ENCODE measurements at places on chromosomes 12 and 14.
A peak's percentile ranks its signal among the peaks of the same experiment; 100 is the strongest.

DNA sequence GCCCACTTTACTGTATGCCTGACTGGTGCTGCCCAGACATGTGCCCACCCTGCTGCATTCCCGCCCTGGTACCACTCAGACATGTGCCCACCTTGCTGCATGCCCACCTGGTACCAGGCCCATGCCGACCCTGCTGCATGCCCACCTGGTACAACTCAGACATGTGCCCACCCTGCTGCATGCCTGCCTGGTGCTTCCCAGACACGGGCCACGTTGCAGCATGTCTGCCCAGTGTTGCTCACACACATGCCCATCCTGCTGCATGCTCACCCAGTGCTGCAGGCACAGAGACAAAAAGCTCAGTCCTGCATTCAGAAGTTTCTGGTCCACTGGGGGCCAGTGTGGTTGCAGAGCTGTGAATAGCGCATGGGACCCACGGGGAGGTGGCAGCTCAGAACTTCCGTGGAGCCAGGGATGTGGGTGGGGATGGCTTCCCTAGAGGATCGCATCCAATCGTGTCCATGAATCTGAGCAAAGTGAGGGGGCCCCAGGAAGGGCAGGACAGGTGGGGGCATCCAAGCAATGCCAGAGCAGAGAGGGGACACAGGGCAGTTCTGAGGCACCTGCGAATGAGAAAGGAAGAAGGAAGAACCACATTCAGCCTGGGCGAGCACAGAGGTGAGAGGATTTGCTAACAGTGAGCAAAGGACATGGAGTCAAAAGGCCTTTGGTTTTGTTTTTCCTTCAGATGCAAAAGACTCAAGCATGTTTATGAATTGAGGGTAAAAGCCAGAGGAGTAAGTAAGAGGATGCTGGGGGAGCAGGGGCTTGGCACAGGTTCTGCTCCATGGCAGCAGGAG is 175.9 kb upstream of the C14orf180 start:
- no peak for DNase-seq

GRCh38 chr12:12927211-12928079 is 24.5 kb downstream of the GPRC5D start:
- no peak for DNase-seq

- peak; percentile 51 for DNase-seq
Measured at GRCh38 chr14:39946807-39947206, 514.6 kb upstream of the FBXO33 start.

GRCh38 chr12:48331399-48331798 is 19.3 kb downstream of the ZNF641 start:
- DNase-seq, result no peak

DNA sequence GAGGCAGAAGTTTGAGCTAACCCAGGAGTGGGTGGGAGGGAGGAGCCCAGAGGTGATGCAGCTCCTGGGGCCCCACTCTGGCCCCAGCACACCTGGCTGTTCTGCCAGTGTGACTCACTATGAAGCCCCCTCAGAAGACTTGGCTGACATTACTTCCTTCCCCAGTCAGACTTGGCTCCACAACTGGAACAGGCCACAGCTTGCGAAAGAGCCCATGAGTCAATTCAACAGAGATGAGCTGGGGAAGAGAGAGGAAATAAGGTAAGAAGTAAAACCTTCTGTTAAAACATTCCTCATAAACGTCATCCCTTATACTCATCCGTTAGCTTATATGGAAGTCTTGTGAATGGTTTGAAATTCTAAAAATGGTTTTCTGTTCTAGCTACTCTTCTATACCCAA is 245.9 kb downstream of the ADAMTS20 start:
- peak; percentile 75 for DNase-seq

- DNase-seq, result no peak
Measured at GRCh38 chr12:124254126-124254525, 40.8 kb upstream of the RFLNA start.

- DNase-seq, result no peak
Measured at GRCh38 chr14:94376976-94377865, 11.2 kb downstream of the SERPINA1 start.

DNA sequence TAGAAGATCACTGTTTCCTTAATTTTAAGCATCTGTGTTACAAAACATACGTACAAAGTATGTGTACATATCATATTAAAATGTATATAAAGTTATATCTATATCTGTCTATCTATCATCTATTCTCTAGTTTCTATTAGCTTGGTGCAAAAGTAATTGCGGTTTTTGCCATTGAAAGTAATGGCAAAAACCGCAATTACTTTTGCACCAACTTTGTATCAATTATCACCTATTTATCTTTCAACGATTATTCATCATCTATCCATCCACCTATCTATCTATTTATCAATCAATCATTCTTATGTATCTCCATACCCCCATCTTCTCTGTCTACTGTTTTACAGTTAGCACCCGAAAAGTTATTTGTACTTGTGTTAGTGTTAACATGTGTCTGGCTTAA is 447.6 kb downstream of the NRXN3 start:
- no peak for DNase-seq

GRCh38 chr12:132026061-132026795 is 76.5 kb downstream of the EP400 start:
- DNase-seq, result no peak

DNA sequence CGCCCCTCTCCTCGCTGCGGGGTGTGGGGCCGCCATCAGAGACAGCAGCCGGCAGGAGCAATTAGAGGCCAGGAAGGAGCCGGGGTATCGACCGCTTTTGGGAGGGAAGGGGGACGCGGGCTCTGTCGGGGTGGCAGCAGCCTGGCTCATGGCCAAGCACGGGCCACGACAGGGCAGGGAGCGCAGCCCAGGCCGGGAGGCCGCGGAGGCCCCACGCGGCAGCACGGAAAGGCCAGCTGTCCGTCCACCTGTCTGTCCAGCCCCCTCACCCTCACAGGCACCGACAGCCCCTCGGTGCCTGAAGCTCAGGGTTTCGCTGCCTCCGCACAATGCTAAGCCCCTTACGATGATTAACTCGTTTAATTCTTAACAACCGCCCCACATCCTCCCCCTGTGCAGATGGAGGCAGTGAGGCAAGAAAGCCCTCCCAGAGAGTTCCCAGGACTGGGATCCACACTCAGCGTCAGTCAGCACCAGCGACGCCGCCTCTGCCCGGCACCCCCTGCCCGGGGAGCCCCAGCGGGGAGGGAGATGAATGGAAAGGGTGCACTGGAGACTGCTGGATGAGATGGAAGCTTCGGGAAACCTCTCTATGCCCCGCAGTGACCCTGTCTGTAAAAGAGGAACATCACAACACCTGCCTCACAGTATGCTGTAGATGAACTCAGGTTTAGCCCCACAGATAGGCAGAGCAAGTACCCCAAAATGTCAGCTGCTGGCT is 23.7 kb downstream of the NCOR2 start:
- DNase-seq, result no peak

DNA sequence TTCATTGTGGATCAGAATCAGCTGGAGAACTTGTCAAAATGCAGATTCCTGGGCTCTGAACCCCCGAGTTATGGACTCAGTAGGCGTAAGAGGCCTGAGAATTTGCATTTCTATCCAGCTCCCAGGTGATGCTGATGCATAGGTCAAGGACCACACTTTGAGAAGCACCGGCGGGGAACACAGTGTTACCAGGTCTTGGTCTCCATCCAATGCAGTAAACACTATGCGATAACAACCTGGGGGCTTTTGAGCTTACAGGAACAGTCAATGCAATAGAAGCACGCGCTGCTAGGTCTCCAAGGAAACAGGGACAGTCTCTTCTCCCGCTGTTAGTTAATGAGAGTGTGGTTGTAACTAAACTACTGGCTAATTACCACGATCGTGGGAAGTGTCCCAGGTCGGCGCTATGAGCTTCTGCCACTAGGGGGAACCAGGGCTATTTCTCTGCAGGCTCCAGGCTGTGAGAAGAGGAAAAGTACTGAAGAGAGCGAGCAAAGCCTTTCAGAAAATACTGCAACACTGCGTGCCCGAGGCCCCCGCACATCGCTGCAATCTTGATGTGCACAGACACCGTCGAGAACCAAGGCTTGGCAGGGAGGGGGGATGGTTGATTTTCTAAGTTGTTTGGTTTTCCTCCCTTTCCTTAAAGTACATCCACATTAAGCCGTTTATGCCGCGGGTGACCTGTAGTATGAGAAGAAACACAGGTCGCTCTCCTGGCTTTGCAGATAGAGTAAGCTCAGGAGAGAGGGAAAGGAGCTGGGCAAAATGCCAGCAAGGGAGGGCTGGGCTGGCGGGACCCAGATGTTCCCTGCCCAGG is 52.0 kb upstream of the KCNA1 start:
- DNase-seq, result peak; percentile 45

DNA sequence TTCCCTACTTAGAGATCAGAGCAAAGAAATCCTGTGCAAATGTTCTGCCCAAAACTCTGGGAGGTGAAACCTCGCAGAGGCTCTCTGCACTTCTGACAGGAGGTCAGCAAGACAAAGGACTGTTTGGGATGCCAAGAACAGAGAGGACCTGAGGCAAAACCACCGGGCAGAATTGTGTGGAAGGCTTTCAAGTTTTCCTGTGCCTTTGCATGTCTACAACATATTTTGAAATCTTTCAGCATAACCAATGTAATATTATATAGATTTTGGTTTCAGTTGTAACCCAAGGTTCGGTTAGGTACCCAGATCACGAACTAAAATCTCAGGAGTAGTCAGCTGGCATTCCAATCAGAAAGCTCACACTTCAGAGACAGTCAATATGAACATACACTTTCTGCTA is 99.4 kb upstream of the PLEKHA5 start:
- DNase-seq, result no peak

DNA sequence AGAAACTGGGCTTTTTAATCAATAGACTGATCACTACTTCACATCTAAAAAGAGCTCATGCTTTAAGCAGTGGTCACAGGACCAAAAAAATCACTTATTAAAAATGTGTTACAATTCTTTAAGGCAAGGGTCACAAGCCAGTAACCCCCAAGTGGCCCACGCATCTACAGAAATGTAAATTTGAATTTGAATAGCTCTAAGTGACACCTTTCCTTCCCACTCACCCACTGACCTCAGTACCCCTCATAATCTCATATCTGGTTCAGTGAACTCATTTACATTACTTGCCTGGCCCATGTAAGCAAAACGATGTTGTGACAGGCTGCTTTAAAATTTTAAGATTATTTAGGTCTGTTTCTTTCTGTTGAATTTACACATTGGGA is 27.4 kb downstream of the NELL2 start:
- DNase-seq, result no peak

- DNase-seq, result no peak
Measured at GRCh38 chr12:22229652-22230279, 104.7 kb downstream of the ST8SIA1 start.

DNA sequence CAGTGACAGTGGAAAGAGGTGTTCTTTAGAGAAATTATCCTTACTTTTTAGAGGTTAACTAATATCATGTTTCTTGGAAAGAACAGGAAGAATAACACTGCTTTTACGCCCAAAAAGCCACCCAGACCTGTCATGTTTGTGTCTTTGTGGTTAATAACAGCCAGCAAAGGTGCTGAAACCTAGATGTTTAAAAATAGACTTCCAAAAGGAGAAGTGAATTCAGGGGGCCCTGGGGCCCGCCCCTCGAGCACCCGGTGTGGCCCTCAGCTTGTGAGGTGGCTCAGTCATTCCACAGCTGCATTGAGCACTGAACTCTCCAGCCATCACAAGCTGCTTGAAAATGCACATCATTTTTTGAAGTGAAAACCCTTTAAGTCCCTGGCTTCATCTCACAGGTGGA is 20.8 kb upstream of the AMN start:
- DNase-seq, result no peak

- DNase-seq, result no peak
Measured at GRCh38 chr12:108587826-108588225, 10.1 kb downstream of the TMEM119 start.

GRCh38 chr14:67519406-67519805 is 13.7 kb upstream of the PLEKHH1 start:
- DNase-seq, result no peak

GRCh38 chr14:89265234-89265633 is 151.8 kb downstream of the FOXN3 start:
- DNase-seq, result no peak

- DNase-seq, result no peak
Measured at GRCh38 chr12:122917507-122918121, 21.7 kb upstream of the VPS37B start.

DNA sequence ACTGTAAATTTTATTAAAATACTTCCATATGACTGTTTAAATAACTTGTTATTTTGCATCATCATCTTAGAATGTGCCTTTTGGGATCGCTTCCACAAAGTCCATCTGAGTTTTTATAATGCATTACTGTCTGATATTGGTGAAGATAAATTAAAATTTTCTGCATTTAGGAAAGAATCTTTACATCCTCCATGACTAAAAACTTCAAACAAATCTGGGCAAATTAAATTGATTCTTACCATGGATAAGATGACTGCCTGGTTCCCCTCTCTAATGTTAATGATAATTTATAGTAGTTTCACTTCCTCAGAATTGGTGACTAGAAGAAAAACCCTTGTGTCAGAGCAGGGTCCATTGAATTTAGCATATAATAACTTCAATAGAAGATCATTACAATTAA is 94.7 kb upstream of the SLC38A4 start:
- DNase-seq, result no peak

GRCh38 chr12:88691811-88692210 is 111.5 kb upstream of the KITLG start:
- no peak for DNase-seq
